ENCODE measurements at places on chromosomes 16 and 17. TPM values are rescaled to one million over a fixed set of nuclear protein-coding genes. Genes with fewer than 3 reads are reported as not detected.
A peak's percentile ranks its signal among the peaks of the same experiment; 100 is the strongest.

DNA sequence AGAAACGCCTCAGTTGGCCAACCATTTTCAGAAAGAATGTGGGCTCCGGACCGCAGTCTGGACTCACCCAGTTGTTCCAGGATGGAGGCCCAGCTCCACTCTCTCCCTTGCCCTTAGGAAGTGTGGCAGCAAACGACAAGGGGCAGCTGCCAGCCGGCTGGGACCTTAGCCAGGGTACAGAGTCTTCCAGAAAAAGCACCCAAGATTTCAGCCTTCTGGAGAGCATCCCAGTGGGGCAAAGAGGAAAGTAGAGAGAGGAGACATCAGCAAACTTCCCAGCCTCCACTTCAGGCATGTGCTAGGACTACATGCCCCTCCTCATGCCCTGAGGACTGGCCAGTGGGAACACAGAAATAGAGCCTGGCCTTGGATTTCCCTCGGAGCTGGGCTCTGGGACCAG lies 56.8 kb upstream of the SCNN1B start:
- no peak for DNase-seq

DNA sequence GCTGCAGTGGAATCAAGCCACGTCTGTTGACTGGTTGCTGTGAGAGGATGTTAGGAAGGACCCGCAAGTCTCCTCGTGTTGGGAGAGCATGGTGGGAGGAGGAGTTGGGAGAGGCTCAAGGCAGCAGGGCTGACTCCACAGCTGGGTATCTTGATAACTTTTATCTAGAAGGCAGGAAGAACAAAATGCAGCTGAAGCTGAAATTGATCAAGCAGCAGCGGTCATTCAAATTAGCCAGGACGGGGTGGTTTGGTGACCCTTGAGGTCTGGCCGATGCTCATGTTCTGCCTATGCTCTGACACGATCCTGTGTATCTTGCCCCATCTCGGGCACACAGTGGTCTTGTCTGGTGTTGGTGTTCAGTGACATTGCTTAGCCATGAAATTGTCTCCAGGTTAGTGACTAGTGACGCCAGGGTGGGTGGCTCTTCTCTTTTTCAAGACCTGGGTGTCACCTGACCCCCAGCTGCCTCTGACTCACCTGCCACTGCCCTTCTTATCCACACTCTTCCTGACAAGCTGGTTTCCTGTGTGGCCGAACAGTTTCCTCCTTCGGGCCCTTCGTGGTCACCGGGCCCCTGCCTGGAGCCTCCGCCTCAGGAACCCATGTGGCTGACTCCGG lies 19.1 kb downstream of the NPTX1 start:
- peak; percentile 51 for DNase-seq

- peak; percentile 65 for DNase-seq
Observed at GRCh38 chr16:50368410-50369132, at the start of gene BRD7. Gene BRD7, minus strand, starts transcription at chr16:50368988. Its CDS starts 214 bp downstream, at chr16:50368774.

Gene CDH11
- not detected for total RNA-seq

DNA sequence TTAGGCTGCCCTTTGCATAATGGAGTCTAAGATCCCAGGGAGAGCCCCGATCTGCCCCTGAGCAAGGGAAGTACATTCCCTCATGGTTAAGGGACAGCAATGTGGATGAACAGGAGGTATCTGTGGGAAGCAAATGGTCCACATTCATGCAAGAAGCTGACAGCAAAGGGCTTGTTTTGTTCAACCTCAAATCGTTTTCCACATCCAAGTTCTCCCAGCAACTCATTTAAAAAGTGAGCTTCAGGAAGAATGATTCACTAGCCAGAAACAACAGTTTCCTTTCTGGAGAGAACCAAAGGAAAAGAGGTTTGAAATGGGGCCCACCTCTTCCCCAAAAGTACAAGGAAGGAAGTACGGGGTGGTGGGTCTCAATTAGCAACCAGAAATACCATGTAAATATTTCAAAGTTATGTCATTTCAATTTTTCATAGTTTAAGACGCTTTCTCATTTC lies 9.4 kb downstream of the HSPB9 start:
- DNase-seq = no peak

DNA sequence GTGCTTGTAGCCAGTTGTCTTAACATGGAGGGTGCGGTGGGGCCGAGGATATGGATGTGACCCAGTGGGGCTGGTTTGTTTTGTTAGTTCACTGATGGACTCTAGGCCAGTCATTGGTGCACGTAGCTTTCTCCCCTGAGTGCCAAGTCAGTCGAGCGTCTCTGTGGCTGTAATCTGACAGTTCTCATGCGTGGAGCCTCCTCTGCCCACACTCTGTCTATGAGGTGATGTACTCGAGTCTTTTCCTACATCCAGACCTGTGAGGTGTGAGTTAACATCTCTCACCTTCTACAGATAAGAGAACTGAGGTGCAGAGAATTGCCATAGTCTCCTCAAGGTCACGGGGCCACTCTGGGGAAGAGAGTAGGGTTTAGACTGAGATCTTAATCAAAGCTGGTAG lies 90.2 kb downstream of the MARCHF10 start:
- no peak for DNase-seq

Gene C17orf107
- total RNA-seq = 3.0 TPM

GRCh38 chr16:79899716-79900115 lies 299.2 kb upstream of the MAF start:
- no peak for DNase-seq

Gene CA4
- total RNA-seq = not detected

DNA sequence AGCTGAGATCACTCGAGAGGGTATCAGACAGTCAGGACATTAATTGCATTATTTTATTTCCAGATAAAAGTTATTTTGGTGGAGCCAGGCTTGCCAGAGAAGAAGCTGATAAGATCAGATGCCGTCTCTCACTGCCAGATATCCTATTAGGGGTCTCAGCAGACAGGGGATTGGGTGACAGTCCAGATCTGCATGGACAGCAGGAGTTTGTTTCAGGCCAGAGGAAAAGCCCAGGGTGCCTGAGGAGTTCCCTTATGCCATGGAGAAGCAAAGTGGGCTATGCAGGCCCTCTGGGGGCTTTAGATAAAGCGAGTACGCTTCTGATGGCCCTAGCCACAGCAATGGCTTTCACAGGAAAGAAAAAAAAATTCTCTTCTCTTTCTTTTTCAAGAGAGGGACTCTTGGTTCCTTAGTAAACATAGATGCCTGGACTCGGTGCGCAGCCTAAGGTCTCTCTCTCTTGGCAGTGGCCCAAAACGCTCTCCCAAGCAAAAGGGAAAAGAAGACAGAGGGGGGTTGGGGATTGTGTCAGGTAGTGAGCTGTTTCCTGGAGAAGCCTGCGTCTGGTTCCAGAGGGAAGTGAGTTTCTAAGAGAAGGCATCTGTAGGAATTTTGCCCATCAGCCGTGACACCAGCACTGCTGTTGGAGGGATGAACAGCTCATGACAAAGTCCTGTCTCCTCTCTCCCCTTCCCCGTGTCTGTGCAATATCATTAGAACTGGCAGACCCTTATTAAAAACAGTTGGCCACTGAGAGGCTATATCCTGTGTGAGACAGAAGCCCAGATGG lies 166.3 kb upstream of the FOXF1 start:
- DNase-seq = no peak

GRCh38 chr17:71461498-71462169 lies 659.2 kb upstream of the SOX9 start:
- no peak for DNase-seq

DNA sequence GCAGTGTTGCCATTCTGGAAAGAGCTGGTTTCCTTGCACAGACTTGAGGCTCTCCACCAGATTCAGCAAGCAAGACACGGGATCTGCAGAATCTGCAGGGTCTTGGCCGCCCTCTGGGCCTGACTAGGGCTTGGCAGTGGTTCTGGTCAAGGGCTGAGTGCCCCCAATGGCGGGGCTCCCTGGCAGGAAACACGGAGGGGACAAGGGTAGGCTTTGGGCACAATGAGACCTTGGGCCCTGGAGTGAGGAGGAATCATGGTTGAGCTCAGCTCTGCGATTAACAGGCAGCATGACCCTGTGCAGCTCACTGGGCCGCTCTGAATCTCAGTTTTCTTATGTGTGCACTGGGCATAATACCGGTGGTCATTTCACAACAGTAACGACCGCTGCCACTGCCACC lies 249.9 kb downstream of the GSG1L start:
- DNase-seq = no peak

DNA sequence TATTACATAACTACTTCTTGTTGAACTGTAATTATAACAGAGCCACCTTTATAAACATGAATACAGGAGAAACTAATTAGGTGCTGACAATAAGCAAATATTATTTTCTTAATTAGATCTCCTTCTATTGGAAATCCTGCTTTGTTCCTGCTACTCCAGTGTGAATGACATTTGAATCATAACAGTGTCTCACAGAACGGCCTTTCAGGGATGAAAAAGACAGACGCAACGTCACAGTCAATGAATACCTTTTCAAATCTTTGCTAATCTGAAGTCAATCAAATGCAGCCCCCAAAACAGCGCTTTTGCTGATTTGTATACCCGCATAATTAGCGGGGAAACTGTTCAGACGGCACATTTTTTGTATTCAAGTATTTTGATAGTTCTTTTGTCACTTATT lies 240.4 kb upstream of the CDH8 start:
- DNase-seq = no peak

GRCh38 chr17:51036084-51036483 lies 84.6 kb downstream of the SPAG9 start:
- no peak for DNase-seq

DNA sequence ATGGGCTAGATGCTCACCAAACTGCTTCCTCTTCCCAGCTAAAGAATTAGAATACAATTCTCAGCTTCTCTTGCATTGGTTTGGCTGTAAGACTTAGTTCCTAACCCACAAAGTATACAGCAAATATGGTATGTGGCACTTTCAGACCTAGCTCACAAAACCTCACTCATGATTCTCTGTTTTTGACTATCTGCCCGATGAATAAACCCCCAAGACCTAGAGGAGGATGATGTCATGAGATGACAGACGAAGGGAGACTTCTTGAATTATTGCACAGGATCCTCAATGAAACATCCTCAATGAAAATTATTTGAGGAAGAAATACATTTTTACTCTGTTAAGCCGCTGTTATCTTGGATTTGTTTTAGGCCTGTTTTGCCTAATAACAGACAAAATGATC lies 14.3 kb downstream of the CNOT1 start:
- DNase-seq = no peak

GRCh38 chr16:69741951-69742904 lies 12.5 kb downstream of the NOB1 start:
- no peak for DNase-seq

- no peak for DNase-seq
Observed at GRCh38 chr16:27786221-27786922, 236.4 kb downstream of the KATNIP start.

DNA sequence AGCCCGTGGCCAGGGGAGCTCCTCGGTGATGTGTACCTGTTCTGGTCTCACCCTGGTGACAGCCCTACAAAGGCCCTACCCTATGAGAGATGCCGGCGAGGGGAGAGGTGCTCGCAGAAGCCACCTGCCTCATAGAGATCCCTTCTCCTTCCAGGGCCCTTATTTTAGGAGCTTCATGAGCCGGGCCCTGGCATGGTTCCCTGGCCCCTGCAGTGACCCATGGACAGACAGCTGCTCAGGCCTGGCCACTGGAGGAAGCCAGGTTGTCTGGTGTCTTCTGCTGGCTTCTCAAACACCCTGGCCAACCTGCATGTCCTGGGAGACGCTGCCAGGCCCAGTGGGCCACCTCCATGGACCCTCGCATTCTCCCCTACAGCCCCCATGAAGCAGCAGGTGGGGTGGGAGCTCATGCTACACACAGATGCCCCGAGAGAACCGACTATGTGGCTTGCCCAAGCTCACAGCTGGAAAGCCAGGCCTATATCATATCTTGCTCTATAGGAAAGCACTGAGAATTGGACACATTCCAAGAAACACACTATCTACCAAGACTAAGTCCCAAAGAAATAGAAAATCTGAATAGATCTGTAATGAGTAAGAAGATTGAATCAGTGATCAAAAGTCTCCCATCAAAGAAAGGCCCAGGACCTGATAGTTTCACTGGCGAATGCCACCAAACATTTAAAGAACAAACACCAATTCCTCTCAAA lies 7.2 kb upstream of the AATK start:
- no peak for DNase-seq

Gene MFSD6L
- total RNA-seq = 0.22 TPM

DNA sequence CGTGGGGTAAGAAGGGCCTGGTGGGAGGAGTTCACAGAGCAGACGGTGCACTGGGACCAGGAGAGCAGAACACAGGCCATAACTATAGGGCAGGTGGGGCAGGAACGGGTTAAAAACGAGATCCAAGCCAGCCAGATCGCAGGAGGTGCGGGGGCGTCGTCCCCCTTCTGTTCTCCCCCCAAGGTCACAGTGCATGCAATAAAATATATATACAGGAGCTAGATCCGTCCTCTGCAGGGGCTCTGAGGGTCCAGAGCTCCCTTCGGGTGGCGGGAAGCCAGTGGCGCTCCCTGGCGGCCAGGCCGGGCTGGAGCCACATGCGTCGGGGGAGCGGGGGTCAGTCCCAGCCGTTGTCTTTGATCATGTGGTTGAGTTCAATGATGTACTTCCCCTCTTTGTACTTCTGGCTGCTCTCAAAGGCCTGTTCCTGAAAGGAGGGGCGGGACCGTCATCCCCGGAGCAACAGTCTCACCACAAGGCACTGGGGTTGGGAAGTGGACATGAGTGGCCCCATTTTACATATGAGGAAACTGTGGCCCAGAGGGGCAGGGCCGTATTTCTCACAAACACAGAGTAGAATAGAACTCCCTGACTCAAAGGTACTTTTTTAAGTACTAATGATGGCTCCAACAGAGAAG lies 768 bp upstream of the TBX6 start:
- peak; percentile 87 for DNase-seq

GRCh38 chr16:30551781-30552180 lies 6.4 kb downstream of the ZNF764 start:
- peak; percentile 73 for DNase-seq

GRCh38 chr17:78128551-78129350 lies at the start of gene TMC6:
Gene TMC6, minus strand, starts transcription at chr17:78128755. Its CDS starts 1,923 bp downstream, at chr17:78126832.
- peak; percentile 90 for DNase-seq

DNA sequence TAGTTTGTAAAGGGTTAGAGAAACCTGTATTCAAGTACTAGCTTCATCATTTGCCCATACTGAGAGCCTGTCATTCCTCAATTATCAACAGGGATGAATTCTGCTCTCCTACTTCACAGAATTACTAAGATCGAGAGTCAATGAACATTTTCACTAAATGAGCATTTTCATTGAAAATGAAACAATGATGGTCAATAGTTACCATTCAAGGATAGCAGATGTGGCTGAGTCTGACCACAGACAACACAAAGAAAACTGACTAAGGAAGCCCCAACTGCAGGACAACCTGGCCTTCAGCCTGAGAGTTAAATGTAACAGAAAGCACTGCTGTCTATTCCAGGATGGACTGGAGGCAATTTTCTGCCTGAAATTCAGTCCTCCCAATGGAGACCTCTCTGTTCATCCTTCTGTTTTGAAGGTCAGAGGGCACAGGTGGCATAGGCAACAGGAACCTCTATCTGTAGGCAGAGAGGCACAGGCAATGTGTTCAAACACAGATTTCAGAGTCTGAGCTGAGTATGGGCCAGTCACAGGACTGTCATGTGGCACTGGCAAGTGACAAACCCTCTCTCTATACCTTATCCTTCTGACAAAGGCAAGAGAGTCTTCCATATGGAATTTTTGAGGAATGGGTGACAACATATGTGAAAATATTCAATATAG lies 19.5 kb downstream of the TRAF4 start:
- no peak for DNase-seq

All from activated CD8-positive, alpha-beta T cell treated with anti-CD3 and anti-CD28 coated beads for 36 hours (primary cell).